Cortex of kidney (tissue), 1 donor: ENCODE measurements at places on chromosomes 6 and 20.

DNA sequence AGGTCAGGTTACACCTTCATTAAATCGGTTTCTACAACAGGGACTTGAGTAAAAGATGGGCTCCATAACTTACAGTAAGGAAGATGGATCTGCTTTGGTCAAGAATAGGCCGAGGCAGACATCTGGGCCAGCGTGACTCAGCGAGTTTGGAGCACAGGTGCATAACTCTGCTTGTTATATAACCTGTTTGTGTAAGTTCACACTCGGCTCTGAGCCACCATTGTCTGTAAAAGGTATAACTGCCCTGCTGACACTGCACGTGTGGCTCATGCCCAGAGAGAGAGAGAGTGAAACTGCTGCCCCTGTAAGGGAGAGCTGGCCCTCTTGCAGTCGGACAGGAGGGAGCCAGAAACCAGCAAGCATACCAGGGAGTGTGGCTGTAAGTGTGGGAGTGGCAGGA lies 737.9 kb upstream of the SLC35B3 start:
- DNase-seq, result no peak

- DNase-seq, result no peak
Measured at GRCh38 chr6:158713469-158713868, 63.6 kb downstream of the SYTL3 start.

DNA sequence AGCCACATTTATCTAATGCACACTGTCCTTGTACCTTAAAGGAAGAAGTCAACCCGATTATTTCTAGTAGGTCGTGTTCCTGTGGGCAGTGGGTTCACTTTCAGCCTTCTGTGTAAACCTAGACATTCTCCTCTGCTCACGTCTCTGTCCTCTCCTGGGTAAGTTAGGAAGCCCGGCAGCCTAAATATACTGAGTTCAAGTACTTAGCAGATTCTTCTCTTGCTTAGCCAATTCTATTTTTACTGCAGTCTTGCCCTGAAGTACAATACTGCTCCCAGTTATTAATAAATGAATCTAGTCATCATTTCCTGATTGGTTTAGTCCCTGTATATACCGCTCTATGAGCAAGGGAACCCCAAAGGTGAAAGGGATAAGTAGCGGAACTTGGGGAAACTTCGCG lies 14.6 kb upstream of the GPR63 start:
- DNase-seq, result no peak

DNA sequence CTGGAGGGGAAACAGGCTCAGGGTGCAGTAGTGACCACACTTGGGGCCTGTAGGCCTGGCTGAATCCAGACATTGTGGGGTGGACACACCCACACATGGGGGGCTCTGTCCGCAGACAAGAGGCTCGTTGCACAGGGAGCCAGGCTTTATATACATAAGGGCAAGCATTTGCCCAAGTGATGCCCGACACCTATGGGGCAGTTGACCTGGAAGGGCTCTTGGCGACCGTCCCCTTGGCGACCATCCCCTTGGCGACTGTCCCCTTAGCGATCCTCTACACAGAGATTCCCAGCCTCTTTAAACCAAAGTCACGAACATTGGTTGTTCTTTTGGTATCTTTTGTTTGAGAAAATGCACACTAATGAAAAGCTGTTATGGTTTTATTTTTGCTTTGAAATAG lies 2.7 kb downstream of the TOX2 start:
- DNase-seq, result no peak

DNA sequence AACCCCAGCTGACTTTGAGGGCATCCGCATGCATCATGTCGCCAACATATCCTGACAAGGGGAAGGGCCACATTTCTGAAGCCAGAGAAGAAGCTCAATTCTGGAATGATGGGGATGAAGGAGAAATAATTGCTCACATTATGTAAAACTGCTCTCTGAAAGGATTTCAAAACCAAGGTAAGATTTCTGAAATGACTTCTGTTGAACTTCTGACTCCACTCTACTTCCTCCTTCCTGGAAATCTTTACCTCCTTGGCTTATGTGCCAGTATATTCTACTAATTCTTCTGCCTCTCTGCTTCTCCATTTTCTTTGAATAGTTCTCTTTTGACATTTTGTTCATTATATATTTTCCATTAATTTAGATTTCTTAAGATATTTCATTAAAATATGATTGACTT lies 31.9 kb downstream of the HLA-DPB1 start:
- no peak for DNase-seq

GRCh38 chr6:76803038-76803580 lies 660.2 kb downstream of the HTR1B start:
- no peak for DNase-seq

- no peak for DNase-seq
Measured at GRCh38 chr20:56392881-56393482, 537 bp downstream of the CSTF1 start.

- DNase-seq, result no peak
Measured at GRCh38 chr6:18412644-18413043, 25.5 kb downstream of the RNF144B start.

GRCh38 chr20:17590245-17590644 lies 20.4 kb downstream of the DSTN start:
- DNase-seq, result no peak

DNA sequence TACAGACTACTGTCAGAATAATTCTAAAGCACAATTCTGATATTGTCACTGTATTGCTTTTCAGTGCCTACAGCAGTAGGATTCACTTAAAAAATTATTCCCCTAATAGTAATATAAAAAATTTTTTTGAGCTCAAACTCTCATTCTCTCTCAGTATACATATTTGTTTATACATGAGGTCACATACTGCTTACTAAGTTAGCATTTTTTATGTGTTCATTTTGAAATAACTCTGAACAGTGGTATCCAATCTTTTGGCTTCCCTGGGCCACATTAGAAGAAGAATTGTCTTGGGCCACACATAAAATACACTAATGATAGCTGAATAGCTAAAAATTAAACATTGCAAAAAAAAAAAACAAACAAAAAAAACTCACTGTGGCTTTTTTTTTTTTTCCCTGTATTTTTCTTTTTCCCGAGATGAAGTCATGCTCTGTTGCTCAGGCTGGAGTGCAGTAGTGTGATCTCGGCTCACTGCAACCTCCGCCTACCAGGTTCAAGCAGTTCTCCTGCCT lies 38.6 kb downstream of the ASXL1 start:
- DNase-seq, result no peak

DNA sequence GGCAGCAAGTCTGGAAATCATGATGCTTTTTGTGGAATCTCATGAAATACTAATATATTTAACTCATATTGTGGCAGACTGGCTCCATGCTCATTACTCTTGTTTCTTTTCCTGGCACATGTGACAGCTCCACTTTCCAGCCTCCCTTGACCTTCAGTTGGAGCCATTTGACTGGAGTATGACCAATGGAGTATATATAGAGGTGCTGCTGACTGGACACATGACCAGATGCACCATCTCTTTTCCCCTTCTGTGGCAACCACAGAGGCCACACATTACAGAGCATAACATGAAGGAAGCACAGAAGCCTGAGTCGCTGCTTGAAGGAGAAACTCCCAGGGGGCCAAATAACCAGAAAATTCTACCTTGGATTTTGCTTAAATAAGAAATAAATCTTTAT lies 77.4 kb downstream of the MKKS start:
- no peak for DNase-seq

- no peak for DNase-seq
Measured at GRCh38 chr20:7673841-7674240, 266.4 kb downstream of the HAO1 start.

DNA sequence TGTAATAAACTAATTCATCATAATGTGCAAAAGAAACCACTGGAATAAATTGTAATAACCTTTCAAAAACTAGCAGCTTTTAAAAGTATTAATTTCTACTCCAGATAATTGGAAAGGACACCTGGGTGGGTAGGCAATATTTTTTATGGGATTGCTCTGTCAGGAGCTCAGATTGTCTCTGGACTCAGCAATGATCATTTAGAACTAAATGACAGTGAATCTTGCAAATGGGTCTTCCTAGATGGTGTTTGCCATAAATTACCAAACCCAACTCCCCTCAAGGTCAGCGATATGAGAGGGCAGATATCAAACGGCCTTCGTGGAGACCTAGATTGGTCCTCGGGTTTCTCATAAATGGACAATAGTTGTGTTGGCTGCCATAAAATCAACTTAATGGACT lies 181.9 kb downstream of the HS3ST5 start:
- DNase-seq, result no peak

DNA sequence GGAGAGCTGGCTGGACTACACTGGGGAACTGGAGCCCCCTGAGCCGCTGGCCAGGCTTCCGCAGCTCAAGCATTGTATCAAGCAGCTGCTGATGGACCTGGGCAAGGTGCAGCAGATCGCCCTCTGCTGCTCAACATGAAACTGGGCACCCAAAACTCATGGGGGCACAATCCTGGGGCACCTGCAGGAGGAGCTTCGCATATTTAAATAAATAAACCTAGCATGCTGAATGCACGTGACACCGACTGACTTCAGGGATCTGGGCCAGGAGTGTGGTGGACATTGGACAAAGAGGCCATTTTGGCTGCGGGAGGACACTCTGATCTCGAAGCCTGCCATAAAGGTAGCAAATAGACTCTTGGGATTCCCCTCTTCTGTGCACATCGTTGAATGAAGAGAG lies 6.8 kb downstream of the SCAND1 start:
- DNase-seq, result no peak

DNA sequence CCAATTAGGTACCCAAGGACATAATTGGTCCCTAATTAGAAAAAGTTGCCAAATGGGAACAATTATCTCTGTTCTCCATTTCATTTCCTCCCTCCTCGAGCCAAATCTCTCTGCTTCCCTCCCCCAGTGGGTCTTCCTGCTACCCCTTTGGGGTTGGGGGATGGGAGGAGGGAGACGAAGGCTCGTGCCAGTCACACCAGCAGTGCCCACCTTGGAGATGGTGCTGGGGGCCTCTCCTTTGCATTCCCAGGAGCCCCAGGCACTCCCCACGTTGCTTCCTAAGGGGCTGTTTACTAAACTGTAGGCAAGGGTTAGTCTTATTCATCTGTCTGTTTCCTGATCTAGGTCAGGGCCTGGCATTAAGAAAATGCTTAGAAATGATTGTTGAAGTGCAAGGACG lies 33.1 kb downstream of the MDFI start:
- no peak for DNase-seq

- DNase-seq, result no peak
Measured at GRCh38 chr20:46838011-46838410, 56.6 kb upstream of the EYA2 start.

- DNase-seq, result no peak
Measured at GRCh38 chr6:18342223-18342622, 44.9 kb upstream of the RNF144B start.

DNA sequence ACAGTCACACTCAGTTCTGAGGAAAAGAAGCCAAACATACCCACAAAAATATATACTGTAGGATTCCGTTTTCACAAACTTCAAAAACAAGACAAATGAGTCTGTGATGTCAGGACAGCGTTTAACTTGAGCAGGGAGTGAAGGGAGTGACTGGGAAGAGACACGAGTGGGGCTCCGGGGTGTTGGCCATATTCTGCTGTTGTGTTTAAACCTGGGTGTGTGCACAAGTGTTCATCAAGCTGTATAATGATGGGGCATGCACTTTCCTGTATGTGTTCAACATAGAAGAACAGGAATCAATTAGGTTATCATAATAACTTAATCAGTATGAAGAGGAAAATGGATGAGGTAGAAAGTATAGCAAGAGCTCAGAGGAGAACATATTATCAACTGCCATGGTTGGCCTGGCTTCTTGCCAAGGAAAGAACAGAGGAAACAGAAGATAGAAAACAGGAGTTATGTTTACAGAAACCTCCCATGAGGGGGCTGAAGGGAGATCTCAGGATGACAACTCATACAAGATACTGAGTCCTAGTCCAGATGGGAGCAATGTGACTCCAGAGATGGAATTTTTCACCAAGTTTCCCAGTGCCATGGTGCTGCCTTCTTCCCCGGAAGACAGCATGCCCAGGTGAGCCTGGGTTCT lies 15.1 kb upstream of the AFDN start:
- DNase-seq, result no peak

GRCh38 chr6:4901386-4902061 lies 102.3 kb downstream of the RPP40 start:
- DNase-seq, result no peak

DNA sequence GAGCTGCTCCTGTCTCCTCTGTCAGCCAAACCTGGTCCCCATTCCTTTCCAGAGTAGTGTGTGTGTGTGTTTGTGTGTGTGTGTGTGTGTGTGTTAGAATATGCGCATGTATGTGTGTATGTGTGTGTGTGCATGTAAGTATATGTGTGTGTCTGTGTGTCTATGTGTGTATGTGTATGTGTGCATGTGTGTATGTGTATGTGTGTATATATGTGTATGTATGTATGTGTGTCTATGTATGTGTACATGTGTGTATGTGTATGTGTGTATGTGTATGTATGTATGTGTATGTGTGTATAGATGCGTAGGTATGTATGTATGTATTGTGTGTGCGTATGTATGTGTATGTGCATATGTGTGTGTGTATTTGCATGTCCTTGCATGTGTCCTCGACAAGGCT lies 79.5 kb downstream of the AGPAT4 start:
- no peak for DNase-seq

GRCh38 chr6:86715676-86716075 lies 221.7 kb upstream of the HTR1E start:
- no peak for DNase-seq

DNA sequence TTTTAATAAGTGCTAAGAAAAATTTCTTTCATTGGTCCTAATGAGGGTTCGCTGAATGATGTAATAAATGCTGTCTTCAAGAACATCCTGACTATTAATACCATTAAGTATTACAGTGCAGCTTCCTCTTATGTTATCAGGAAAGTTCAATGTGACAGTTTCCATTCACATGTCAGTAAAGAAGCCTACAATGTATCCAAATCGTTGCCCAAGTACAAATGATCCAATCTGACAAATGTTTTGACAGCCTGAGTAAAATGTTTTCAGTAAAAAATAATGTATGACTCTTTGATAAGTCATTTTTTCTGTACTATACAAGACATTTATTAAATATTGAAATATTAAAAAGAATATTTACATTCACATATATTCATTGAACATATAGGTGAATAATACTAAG lies 496.1 kb upstream of the MANEA start:
- no peak for DNase-seq

- DNase-seq, result no peak
Measured at GRCh38 chr20:39048000-39048696, 86.0 kb downstream of the DHX35 start.

GRCh38 chr20:43590036-43590391 lies 723 bp upstream of the IFT52 start:
- DNase-seq, result no peak

- DNase-seq, result no peak
Measured at GRCh38 chr6:118894425-118895260, 691 bp downstream of the ASF1A start.
